ENCODE measurements at places on chromosomes 6 and 20.

- DNase-seq = no peak
Measured at GRCh38 chr6:104887350-104887749, 27.6 kb upstream of the HACE1 start.

DNA sequence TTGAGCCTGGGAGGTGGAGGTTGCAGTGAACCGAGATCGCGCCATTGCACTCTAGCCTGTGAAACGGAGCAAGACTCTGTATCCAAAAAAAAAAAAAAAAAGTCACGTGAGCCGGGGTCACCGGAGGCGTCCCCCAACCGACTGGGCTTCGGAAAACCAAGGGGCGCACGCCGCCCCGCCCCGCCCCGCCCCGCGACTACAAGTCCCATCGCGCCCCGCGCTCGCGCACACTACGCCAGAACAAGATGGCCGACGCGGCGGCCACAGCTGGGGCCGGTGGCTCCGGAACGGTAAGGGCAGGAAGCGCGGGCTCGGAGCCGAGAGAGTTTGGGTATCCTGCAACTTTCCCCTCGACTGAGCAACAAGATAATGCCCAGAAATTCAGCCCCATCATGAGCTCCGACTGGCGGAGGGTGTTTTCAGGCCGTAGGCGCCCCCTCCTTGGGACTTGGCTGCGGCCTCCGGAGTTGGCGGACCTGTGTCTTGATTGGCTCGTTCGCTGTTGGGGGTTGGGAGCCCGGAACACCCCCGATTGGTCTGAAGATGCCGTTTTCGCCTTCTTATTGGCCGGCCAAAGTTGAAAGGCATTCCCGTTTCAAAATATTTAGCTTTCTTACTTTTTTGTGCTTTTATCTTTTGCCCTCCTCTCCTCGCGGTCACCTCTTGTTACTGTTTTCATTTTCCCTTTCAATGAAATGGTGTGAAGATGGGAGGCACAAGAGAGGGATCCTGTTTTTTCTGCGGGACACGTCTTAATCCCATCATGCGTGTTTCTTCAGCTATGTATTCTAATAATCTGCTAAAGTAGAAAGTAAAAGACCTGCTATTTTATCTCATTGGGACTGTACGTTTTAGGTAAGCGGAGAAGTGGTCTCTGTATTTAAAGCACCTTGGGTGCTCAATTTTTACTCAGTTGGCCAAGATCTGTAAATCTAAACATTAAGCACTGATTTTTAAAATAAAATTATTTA lies at the start of gene TAF8:
Gene TAF8, plus strand, starts transcription at position 228 of the 971 bp plus-strand sequence. Its CDS starts 18 bp downstream, at position 246.
- peak; percentile 92 for DNase-seq

GRCh38 chr20:31569163-31570020 lies 35.7 kb upstream of the ID1 start:
- DNase-seq = peak; percentile 64

DNA sequence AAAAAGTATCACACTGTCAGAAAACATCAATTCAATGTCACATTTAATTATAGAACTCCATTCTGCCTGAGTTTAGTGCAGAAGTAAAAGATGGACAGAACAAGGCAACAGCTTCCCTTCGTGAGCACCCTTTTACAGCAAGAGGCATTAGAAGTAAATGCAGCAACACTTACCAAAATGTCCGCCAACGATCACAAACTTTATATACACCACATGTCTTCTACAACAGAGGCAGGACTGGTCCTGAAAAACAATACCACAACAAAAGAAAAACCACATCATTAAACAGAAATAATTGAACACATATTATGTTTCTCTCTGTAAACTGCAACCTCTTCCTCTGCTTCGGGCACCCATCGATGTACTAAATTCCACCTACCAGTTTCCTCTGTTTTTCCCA lies 92.9 kb downstream of the FYN start:
- peak; percentile 36 for DNase-seq

DNA sequence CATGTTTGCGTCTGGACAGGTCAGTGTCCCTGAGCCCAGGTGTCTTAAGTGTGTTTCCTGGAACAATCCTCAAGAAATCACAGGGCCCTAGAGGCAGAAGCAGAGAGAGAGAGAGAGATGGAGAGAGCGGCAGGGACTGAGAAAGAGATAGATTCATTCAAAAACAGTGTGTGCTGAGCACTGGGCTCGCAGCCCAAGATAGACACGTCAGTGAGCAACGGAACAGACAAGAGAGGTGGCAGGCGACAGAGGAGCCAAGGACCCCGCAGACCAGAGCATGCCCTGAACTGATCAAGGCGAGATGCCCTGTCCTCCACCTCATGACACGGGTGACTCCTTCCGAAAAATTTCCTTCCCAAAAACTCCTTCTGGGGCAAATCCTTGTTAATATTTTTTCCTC lies 362.0 kb upstream of the SULF2 start:
- no peak for DNase-seq

- DNase-seq = no peak
Measured at GRCh38 chr6:105545947-105546731, 143.3 kb upstream of the PREP start.

- no peak for DNase-seq
Measured at GRCh38 chr6:157760589-157761330, 62.3 kb upstream of the SNX9 start.

GRCh38 chr6:54474898-54475297 lies 166.7 kb downstream of the TINAG start:
- no peak for DNase-seq

GRCh38 chr20:9139106-9139833 lies 70.4 kb downstream of the PLCB4 start:
- no peak for DNase-seq

DNA sequence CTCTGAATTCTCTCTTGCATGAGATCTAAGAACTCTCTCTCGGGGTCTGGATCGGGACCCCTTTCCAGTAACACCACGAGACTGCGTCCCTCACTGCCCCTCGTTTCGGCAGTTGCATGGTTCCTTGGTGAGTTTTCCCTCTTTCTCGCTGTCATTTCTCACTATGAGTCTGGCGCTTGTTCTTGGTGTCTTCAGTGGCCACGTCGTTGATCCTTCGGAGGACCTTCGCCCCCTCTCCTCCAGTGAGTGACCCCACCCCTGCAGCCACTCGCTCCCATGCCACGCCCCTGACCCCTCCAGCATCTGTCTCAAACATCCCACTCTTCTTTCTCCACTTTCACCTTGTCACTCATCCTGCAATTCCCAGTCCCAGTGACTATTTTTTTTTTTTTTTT lies 23.0 kb downstream of the SYNJ2 start:
- no peak for DNase-seq

All from CD4-positive, alpha-beta T cell treated with Interleukin-2 at 100 ng/mL for 4 hours (primary cell).